WTC11 (cell line): ENCODE measurements at places on chromosomes 6 and 20.

DNA sequence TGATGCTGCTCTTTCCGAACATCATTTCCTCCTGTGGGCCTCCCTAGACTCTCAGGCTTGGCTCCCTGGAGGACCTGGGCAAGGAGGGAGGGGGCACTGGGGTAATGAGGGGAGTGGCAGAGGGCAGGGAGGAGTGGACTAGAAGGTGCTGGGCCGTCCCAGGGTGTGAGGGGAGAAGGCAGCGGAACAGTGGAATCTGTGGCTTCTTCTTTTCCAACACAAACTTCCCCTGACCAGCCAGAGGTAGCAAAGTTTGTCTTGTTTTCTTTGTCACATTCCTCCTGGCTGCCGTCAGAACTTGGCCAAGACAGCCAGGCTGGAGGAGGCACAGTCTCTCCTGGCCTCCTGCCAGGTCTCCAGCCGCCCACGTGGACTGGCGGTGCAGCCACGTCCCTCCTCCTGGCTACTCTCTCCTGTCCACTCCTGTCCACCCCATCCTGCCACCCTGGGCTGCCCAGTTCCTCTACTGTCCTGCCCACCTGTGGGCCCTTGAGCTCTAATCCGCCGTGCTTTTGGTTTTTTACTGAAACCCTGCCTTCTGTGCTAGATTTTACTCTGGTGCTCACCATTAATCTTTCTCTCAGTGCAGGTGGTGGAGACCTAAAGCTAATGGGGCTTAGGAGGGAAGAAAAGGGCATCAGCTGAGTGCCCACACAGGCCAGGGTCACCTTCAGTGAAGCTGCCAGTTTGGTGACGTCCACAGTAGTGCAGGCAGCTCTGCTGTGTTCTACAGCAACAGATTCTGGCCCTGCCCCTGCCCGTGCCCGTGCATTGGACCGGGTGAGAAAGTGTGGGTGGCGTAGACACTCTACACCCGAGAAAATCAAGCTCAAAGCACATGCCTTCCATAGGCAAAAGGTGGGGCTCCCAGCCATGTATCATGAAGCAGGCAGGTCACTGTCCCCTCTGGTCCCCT lies 2.8 kb upstream of the CDSN start:
- DNase-seq: no peak

DNA sequence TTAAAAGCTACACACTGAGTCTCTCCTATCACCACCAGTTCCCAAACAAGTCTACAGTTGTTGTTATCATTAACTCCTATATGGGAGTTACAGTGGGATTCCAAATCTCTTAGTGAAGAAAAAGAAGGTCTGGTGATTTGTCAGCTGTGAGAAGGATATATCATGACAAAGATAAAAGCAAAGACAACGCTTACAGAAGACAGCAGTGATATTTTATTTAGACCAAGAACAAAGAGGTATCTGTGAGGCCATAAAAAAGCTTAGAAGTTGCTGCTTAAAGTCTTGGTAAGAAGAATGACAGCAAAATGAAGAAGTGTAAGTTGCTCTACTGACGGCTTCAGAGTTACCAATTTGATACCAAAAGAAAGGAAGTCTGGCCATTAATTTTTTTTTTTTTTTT lies 47.2 kb downstream of the CHD6 start:
- no peak for DNase-seq

GRCh38 chr6:88865275-88865674 lies 98.1 kb downstream of the RNGTT start:
- DNase-seq: no peak

DNA sequence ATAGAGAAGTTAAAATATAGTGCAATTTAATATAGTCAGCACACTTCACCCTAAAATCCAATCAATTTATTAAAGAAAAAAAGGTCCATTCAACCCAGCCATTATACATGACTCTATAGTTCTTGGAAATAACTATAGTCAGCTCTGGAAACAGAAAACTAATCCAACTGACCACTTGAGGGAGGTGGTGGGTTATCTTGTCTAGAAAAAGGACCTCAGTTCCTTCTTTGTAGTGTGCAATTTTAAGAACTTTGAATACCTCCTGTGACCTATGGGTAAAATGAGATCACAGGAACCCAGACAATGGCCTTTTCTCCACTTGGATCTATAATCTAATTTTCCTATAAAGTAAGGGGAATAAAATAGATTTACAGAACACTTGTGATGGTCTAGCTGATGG lies 163.6 kb upstream of the CENPW start:
- DNase-seq: no peak

DNA sequence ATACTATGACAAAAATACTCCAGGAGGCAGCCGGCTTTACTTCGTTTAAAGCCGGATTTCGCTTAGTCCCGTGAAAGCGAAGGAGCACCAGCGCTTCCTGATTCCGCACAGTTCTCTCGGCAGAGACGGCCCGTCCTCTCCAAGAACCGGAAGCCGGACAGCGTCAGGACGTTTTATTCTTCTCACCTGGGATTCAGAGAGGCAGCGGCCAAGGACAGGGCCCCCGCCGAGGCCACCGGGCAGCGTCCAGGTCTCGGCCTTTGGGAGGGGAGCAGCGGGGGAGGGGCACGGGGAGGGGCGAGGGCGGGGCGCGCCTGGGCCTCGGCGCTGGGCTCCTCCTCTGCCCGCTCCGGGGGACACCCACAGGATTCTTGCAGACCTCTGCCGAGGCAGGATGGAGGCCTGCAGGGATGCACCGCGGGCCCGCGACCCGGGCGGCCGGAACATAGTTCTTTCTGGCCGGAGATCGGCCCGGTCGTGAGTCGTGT lies 2.8 kb upstream of the DIDO1 start:
- peak; percentile 86 for DNase-seq

GRCh38 chr20:51484831-51485230 lies 57.7 kb downstream of the NFATC2 start:
- DNase-seq: no peak

DNA sequence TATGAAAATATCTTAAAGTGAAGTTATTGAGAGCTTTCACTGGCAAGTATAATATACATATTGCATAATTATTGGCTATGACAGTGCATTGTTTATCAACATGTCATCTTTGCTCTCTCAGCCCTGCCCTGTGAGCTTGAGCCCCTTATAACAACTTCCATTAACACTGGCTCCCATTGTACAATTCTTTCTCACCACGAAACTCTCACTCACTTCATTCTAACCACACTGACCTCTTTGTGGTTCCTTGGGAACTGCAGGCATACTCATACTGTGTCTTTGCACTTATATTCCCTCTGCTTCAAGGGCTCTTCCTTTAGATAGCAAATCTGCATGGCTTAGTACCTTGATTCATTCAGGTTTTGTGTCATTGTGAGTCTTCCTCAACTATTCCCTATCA lies 411.8 kb downstream of the CDKAL1 start:
- DNase-seq: no peak

DNA sequence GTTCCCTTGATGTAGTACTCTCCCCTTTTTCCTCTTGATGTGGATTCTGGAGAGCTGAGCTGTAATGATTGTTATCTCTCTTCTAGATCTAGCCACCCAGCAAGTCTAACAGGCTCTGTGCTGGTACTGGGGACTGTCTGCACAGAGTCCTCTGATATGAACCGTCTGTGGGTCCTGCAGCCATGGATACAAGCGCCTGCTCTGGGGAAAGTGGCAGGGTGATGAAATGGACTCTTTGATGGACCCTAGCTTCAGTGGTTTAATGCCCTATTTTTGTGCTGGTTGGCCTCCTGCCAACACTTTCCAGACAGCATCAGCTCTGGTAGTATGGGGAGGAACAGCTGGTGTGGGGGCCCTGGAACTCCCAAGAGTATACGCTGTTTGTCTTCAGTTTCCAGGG lies 216.3 kb downstream of the ADGRG6 start:
- no peak for DNase-seq

GRCh38 chr6:43779852-43780236 lies 9.8 kb downstream of the VEGFA start:
- no peak for DNase-seq

GRCh38 chr6:109242925-109243324 lies 139.3 kb downstream of the CD164 start:
- no peak for DNase-seq

GRCh38 chr20:63687419-63688178 lies 8.9 kb upstream of the TNFRSF6B start:
- no peak for DNase-seq

DNA sequence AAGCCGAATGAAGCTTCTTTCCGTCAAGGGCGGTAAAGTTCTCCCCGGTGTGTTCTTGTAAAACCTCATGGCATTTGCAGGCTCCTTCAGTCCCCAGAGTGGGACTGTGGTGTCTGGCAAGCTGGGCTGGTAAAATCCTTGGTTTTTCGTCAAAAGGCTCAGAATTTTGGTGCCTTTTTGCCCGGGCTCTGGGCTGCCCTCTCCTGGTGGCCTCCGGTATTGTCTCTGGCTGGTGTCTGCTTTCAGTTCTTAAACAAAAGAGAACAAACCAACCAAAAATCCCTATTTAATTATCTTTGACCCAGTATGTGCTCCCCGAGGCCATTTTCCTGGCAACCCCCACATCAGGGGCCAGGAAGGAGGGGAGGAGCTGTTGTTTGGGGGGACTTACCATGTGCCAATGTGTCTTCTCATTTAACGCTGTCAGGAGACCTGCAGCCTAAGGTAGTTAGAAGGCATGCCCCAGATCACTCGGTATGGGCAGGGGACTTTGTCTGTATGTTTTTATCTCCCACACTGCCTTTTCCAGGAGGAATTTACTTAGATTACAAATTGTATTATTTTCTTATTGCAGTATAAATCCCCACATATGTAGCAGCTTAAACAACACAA lies 11.1 kb downstream of the CDH4 start:
- DNase-seq: peak; percentile 75

- no peak for DNase-seq
Measured at GRCh38 chr6:60695232-60695631, 1590.8 kb downstream of the KHDRBS2 start.

DNA sequence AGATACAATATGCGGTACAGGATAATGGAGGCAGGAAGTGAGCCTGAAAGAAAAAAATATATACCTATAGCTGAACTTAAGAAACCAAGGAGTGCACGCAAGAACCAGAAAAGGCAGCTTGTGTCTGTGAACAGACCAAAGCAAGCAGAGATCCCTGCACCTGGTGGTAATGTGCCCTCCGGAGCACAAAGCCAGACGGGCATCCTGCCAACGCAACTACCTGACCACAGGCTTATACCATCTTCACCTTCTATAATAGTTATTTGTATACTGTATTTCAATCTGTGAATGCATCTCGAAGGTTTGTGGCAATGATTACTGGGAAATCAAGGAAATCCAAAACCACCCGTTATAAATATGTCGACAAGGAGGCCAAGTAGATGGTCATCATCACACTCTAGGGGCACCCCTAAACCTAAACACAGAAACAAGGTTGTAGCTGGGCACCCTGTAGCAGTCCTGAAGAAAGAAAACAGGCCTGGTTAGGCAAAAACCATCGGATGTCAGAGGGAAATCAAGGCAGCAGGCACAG lies 801 bp downstream of the FBXL4 start:
- no peak for DNase-seq

- DNase-seq: no peak
Measured at GRCh38 chr6:3648724-3649123, 102.8 kb downstream of the PXDC1 start.

GRCh38 chr6:42449917-42450476 lies 1.7 kb downstream of the TRERF1 start:
- DNase-seq: no peak
